ENCODE measurements at places on chromosomes 1 and 21.

DNA sequence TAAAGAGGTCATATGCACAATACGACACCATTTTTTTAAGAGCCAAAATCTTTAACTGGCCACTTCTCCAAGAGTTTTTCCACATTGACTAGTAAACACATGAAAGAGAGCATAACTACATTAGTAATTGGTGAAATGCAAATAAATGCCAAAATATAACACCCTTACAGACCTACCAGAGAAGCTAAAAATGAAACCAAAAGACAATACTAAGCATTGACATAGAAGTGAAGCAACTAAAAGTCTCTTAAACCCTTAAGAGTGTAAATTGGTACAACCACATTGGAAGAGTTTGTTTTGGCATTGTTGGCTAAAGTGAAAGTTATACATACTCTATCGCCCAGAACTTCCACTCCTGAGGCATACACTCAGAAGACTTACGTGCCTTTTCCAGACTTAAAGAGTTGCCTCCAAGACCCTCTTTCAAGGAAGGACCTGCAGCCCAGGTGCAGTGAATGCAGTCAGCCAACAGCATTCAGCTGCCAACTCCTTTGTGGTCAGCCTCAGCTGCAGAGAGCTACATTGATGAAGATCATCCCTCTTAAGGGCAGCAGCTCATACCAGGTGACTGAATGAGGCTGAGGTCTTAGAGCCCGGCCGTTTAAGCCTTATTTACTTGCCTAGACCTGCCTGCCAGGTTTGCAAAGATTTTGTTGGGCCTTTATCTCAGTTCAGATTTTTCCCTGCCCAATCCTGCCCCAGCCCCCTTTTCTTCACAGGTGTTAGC lies 839.1 kb upstream of the ADGRL2 start:
- DNase-seq, result no peak

- DNase-seq, result no peak
Observed at GRCh38 chr1:52357397-52357796, 8.6 kb downstream of the CC2D1B start.

- DNase-seq, result no peak
Observed at GRCh38 chr1:161987303-161987702, 36.4 kb downstream of the OLFML2B start.

DNA sequence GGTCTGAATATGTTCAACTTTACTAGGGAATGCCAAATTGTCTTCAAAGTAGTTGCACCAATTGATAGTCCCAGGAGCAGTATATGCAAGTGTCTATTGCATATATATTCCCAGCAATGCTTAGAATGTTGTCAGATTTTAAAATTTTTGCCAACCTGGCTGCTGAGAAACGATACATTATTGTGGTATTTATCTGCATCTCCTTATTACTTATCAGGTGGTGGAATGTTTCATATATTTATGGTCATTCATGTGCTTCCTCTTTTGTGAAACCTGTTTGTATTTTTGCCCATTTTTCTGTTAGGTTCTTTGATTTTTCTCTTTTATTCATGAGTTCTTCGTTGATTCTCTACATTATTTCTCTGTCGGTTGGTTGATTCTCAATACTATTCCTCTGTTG lies 39.5 kb downstream of the COLGALT2 start:
- no peak for DNase-seq

GRCh38 chr1:16250524-16251251 lies 13.7 kb upstream of the CPLANE2 start:
- no peak for DNase-seq

GRCh38 chr21:42158846-42159245 lies 60.1 kb upstream of the ABCG1 start:
- DNase-seq, result no peak

GRCh38 chr1:39491146-39491921 lies at the start of gene BMP8A:
BMP8A (plus strand) TSS chr1:39491636; CDS start chr1:39491992, 356 bp downstream.
- peak; percentile 72 for DNase-seq

GRCh38 chr1:228176024-228176395 lies 10.4 kb downstream of the IBA57 start:
- DNase-seq, result no peak

- DNase-seq, result no peak
Observed at GRCh38 chr1:50271968-50272578, 151.2 kb downstream of the DMRTA2 start.

DNA sequence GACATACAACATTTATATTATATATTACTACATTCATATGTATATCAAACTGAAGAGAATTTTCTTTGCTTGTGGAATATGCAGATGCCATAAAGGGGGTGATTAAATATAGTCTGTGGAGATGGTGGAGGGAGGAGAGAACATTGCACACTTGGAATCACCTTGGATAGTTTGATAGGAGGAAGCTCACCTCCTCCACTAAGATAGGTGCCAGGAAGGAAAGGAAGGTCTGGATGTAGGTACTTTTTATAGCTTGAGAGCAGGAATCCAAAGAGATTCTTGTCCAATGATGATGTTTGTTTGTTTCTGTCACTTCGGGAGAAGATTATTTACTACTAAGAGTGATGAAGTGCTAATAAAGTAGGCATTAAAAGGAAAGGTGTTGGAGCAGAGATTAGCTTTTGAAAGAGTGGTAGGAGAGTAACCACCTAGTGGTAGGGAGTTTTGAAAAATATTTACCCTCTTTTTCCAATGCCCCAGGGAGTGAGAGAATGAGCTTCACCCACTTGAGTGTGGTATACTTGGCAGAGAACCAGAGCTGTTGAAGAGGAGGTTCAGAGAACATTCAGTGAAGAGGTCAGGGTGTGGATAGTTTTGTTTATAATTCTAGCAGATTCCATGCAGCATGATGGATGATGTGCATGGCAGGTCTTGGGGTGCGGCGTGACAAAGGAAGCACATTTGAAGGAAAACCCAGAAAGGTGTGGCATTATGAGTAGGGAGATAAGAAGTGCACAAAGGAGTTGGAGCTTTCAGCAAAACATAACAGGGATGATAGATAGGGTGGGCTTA lies 145.0 kb downstream of the PATJ start:
- no peak for DNase-seq

GRCh38 chr1:40848530-40849189 lies 13.5 kb downstream of the CITED4 start:
- DNase-seq, result peak; percentile 14

DNA sequence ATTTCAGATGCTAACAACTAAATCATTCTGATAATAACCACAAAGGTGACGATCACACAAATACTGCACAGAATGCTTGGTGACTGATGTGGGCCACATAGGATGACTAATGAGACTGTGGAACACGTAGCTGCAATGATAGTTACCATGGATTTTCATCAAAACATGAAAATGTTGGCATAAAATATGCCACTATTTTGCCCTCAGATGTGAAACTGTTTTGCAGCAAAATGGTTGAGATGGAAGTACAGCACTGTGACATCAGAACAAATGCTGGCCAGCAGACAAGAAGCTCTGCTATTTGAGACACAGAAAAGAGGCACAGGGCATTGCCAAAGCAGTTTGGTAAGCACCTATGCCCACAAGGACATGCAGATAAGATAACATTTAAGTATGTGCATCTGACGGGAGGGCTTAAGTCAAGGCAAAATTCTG lies 83.8 kb downstream of the NIBAN1 start:
- DNase-seq, result peak; percentile 48

- DNase-seq, result no peak
Observed at GRCh38 chr1:94298861-94299260, 61.5 kb upstream of the ARHGAP29 start.

- no peak for DNase-seq
Observed at GRCh38 chr1:10541286-10541685, 66.5 kb downstream of the PEX14 start.

- no peak for DNase-seq
Observed at GRCh38 chr1:64811131-64811530, 66.3 kb downstream of the RAVER2 start.

GRCh38 chr21:17438635-17439034 lies 74.2 kb upstream of the CXADR start:
- no peak for DNase-seq

- no peak for DNase-seq
Observed at GRCh38 chr1:26384076-26384475, 11.5 kb upstream of the ZNF683 start.

- no peak for DNase-seq
Observed at GRCh38 chr1:18132711-18133541, 25.3 kb downstream of the IGSF21 start.

GRCh38 chr1:175714350-175714749 lies 29.0 kb downstream of the TNR start:
- no peak for DNase-seq

DNA sequence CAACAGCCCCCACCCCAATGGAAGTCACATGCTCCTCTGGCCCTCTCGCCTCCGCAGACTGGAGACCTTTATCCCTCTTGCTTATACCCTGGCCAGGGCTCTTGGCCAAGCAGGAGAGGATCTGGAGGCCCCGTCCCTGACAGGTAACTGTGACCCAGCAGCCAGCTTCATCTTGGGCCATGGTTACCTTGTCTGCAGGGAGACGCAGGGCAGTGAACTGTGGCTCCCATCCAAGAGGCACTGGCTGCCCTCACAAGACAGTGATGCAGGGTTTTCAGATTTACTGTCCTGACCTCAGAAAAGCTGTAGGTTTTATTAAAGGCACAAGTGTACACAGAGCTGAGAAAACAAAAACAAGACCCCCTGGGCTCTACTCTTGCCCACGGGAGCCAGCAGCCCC lies 96.7 kb upstream of the KLHDC7A start:
- no peak for DNase-seq

- no peak for DNase-seq
Observed at GRCh38 chr1:42847111-42847595, 740 bp downstream of the ZNF691 start.

DNA sequence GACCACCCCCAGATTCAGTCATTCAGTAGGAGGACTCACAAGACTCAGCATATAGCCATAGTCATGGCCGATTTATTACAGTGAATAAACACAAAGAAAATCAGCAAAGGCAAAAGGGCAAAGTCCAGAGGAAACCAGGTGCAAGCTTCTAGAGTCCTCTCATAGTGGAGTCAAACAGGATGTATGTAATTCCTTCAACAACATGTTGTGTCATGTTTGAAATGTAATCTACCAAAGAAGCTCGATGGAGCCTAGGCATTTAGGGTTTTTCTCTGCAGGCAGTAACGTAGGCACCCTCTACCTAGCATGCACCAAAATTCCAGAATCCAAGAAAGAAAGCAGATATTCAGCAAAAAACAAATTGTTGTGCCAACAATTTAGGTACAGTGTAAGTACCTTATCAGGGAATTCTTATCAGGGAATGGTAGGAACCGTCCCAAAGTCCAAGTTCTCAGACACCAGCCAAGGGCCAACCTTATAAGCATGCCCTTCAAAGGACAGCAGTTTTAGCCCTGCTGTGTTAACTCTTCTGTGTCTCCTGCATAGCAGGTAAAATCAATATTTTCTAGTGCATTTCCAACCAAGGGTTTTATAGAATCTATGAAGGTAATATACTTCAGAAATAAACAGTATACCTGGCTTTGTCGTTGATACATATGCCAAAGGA lies 16.1 kb upstream of the SLAMF6 start:
- no peak for DNase-seq

GRCh38 chr1:233140499-233140898 lies 155.0 kb downstream of the PCNX2 start:
- no peak for DNase-seq

DNA sequence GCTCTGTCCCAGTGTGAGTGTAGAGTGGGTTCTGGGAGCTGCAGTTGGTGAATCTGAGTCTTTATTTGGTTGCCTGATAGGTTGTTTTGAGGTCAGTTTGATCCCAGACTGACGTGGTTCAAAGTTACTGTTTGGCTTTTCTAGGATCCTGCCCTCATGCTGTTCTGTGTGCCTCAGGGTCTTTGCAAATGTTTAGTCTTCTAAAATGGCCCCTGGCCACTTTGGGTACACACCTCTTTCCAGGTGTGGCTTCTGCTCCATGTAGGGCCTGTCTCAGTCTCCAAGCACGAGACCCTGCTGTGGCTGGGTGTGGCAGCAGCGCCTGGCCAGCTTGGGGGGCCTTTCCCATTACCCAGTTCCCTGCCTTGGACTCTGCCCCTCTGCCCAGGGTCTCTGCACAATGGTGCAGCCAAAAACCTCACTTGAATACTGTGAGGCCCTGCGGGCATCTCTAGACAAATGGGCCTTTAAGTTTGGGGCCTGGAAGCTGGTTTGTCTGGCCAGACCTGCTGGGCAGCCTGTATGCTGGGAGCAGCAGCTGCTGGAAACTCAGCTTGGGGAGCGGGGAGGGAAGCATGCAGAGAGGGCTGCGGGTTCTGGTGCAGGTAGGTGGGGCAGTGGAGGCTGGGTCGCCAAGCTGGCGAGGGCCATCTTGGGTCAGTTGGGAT lies 5.6 kb downstream of the PTPRF start:
- no peak for DNase-seq

DNA sequence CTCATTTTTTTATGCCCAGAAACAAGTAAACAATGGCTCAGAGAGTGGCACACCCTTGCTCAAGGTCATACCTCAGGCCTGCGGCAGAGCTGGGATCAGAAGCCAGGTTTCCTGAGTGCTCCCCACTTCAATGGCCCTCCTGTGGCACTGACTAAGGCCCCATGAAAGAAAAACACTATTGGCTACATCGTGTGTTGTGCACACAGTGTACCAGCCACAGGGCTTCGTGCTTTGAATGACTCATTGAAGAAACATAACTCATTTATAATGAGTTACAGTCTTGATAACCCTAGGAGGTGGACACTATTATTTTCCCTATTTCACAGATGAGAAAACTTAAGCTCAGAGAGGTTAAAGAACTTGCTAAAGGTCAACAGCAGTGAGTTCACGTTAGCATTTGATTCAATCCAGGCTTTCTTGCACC lies 91.2 kb downstream of the TRABD2B start:
- DNase-seq, result no peak

DNA sequence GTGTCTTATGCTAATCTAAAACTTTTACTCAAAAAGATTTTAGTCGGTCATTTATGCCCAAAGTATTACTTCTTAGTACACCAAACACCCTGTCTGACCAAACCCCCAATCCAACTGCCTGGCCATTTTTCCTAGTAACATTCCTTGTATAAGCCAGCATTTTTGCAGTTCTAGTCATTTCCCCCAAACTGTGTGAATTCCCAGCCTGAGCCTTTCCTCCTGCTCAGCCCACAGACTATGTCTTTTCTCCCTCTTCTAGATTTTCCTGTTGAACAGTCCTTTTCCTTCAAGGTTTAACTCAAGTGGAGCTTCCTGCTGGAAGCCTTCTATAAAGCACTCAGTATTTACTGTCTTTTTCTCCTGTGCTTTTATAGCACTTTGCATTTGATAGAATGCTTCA lies 843.8 kb downstream of the USP25 start:
- no peak for DNase-seq

DNA sequence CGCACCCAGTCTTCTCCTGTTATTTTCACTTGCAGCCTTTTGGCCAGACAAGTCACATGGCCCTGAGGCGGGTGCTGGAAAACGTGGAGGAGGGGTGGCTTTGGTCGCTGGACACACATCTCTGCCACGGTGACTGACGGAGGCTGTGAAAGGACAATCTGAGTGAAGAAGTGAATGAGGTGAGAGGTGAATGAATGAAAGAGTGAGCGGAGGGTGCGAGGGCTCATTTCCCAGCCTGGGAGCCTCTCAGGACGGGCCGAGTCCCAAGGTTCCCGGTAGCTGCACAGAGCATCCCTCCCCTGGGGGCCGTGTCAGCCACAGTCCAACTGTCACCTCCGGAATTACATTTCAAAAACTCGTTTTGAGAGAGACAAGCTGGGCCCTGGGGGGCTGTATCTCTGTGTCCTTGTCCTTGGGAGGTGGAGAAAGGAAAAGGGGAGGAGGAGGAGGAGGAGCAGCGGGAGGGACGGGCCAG lies 89.6 kb downstream of the UBIAD1 start:
- no peak for DNase-seq

All from CD4-positive, alpha-beta T cell treated with Interferon gamma for 1 hour (primary cell).